Spleen (tissue), 13 donors: ENCODE measurements at places on chromosomes 6 and 20. TPM values are rescaled to one million over a fixed set of nuclear protein-coding genes. Genes with fewer than 3 reads are reported as not detected.

SLC26A8 gene
- 7.8 TPM for total RNA-seq

FAM209B gene
- total RNA-seq = 0.97 TPM

SLC2A10 gene
- total RNA-seq = 2.0 TPM

MUC21 gene
- total RNA-seq = not detected

FGD2 gene
- 253 TPM for total RNA-seq

CNR1 gene
- total RNA-seq = 2.5 TPM

LRRN4 gene
- not detected for total RNA-seq

PIM1 gene
- 176 TPM for total RNA-seq

BHLHE23 gene
- total RNA-seq = not detected

HSPA1L gene
- 3.1 TPM for total RNA-seq

FAM209A gene
- total RNA-seq = 1.4 TPM

CD93 gene
- 103 TPM for total RNA-seq

PTK6 gene
- total RNA-seq = 1.0 TPM

FKBP1C gene
- 1.1 TPM for total RNA-seq

RIPPLY2 gene
- not detected for total RNA-seq

SLC4A11 gene
- total RNA-seq = 0.67 TPM

- H3K27ac ChIP-seq = peak overlapping the region; percentile 70
- no peak for DNase-seq
- H3K36me3 ChIP-seq = no peaks in the 10 kb centered on the region
- no peaks in the 10 kb centered on the region for H3K27me3 ChIP-seq
- H3K4me3 ChIP-seq = peak overlapping the region; percentile 80
- peaks cover 12% of the 10 kb centered on the region for H3K4me1 ChIP-seq
Measured at GRCh38 chr20:44309763-44310663, 989 bp downstream of the FITM2 start.

DNA sequence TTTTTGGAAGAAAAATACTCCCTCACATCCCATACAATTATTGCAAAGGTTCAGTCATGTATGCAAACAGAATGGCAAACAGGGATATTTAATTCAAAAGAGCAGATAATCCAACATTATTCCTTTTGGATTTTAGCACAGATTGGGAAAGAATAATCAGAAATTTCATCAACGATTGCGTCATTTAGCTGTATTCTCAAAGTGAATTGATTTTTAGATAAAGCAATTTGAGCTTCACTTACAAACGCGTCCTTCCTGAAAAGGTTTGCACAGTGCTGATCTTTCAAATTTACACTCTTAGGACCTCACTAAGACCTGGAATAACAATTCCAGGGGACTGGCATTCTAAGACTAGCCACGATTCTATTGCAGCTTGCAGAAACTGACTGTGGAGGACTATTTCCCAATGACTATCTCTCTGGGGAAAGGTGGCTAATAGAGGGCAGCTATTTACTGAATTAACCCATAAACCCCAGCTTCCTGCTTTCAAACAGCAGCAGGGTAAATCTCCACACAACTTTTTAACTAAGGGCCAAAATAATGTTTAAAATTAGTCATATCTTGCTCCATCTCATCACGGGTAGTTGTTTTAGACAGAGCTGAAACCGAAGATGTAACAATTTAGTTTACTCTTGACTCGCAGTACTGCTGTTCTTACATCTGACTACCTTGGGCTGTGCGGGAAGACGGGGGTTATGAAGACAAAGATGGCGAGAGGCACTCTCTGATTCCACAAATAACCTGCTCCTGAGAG lies 131.2 kb upstream of the FAM184A start:
- H3K27ac ChIP-seq = no peak overlapping the region
- H3K36me3 ChIP-seq = peaks cover 2% of the 10 kb centered on the region
- H3K4me1 ChIP-seq = peaks cover 18% of the 10 kb centered on the region
- no peak overlapping the region for H3K4me3 ChIP-seq

GRCh38 chr20:25085756-25086495 lies 4.0 kb upstream of the VSX1 start:
- DNase-seq = no peak
- peaks cover 8% of the 10 kb centered on the region for H3K4me1 ChIP-seq
- peaks cover 54% of the 10 kb centered on the region for H3K27me3 ChIP-seq
- no peak overlapping the region for H3K4me3 ChIP-seq
- H3K27ac ChIP-seq = no peak overlapping the region

GRCh38 chr6:7587631-7588100 lies 2.3 kb upstream of the SNRNP48 start:
- no peak overlapping the region for H3K27ac ChIP-seq
- no peaks in the 10 kb centered on the region for H3K36me3 ChIP-seq
- DNase-seq = no peak
- peaks cover 40% of the 10 kb centered on the region for H3K4me1 ChIP-seq
- no peak overlapping the region for H3K4me3 ChIP-seq

- no peak for DNase-seq
- H3K4me3 ChIP-seq = no peak overlapping the region
Measured at GRCh38 chr6:71404967-71405278, 116.3 kb downstream of the OGFRL1 start.

GRCh38 chr6:108559884-108560462 lies 744 bp upstream of the FOXO3 start:
- DNase-seq = peak; percentile 92
- H3K36me3 ChIP-seq = no peaks in the 10 kb centered on the region
- H3K4me3 ChIP-seq = peak overlapping the region; percentile 83
- H3K4me1 ChIP-seq = peaks cover 47% of the 10 kb centered on the region
- H3K27ac ChIP-seq = peak overlapping the region; percentile 100

- H3K4me3 ChIP-seq = no peak overlapping the region
- H3K4me1 ChIP-seq = no peaks in the 10 kb centered on the region
- no peak for DNase-seq
Measured at GRCh38 chr6:23173234-23173633, 603.9 kb downstream of the HDGFL1 start.

GRCh38 chr6:89048985-89049384 lies 31.6 kb upstream of the PNRC1 start:
- H3K27me3 ChIP-seq = no peaks in the 10 kb centered on the region
- H3K4me3 ChIP-seq = no peak overlapping the region
- DNase-seq = no peak

- H3K4me3 ChIP-seq = no peak overlapping the region
- H3K4me1 ChIP-seq = no peaks in the 10 kb centered on the region
- peaks cover 5% of the 10 kb centered on the region for H3K27me3 ChIP-seq
- H3K27ac ChIP-seq = no peak overlapping the region
Measured at GRCh38 chr20:53304146-53304545, 289.5 kb downstream of the ZNF217 start.

- H3K27me3 ChIP-seq = no peaks in the 10 kb centered on the region
- H3K4me3 ChIP-seq = no peak overlapping the region
- no peak overlapping the region for H3K27ac ChIP-seq
- DNase-seq = no peak
- H3K36me3 ChIP-seq = no peaks in the 10 kb centered on the region
Measured at GRCh38 chr20:52536841-52537400, 345.3 kb upstream of the ZFP64 start.

- H3K4me1 ChIP-seq = peaks cover 7% of the 10 kb centered on the region
- H3K36me3 ChIP-seq = peaks cover 48% of the 10 kb centered on the region
- DNase-seq = no peak
- H3K4me3 ChIP-seq = no peak overlapping the region
Measured at GRCh38 chr20:53565254-53565653, 28.4 kb downstream of the ZNF217 start.

DNA sequence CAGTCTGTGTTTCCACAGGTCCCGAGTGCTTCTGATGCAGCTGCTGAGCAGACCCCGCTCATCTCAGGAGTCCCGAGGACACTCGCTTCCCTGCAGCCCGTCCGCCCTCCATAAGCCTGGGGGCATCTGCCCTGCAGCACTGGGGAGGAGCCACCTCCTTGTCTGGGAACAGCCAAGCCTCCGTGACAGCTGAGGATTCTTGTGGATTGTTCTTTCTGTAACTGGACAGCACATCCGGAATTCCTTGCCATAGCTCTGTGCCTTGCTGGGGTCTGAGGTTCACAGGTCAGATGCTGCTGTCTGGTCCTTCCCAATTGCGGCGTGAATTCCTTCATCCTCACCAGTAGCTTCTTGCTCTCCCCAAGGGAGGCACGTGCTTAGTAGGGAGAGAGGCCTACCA lies 38.4 kb upstream of the FNDC1 start:
- no peak for DNase-seq
- no peak overlapping the region for H3K27ac ChIP-seq
- no peaks in the 10 kb centered on the region for H3K4me1 ChIP-seq

GRCh38 chr6:18444111-18444510 lies 57.0 kb downstream of the RNF144B start:
- no peak for DNase-seq
- H3K27me3 ChIP-seq = no peaks in the 10 kb centered on the region
- H3K4me3 ChIP-seq = no peak overlapping the region

GRCh38 chr20:63667858-63668257 lies 9.7 kb downstream of the RTEL1 start:
- no peaks in the 10 kb centered on the region for H3K27me3 ChIP-seq
- H3K4me3 ChIP-seq = no peak overlapping the region
- H3K4me1 ChIP-seq = no peaks in the 10 kb centered on the region
- peaks cover 4% of the 10 kb centered on the region for H3K36me3 ChIP-seq

GRCh38 chr20:54995553-54995952 lies 520.2 kb downstream of the DOK5 start:
- no peak overlapping the region for H3K4me3 ChIP-seq
- no peaks in the 10 kb centered on the region for H3K4me1 ChIP-seq

DNA sequence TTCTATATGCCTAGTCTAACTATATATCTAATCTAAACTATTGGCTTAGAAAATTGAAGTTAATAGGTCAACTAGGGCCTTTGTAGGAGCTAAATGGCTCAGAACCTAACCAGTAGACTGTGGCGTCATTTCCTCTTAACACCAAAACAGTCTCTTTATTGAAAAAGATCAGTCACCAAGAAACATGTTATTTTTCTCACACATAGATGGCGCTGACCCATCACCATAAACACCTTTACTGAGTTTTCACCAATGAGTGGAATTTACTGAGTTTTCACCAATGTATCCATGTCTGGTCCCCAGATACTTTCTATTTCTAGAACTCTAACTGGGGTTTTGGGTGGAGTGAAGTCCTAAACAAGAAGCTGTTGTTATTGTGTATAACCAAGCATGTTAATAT lies 636.0 kb downstream of the BCKDHB start:
- DNase-seq = no peak
- no peaks in the 10 kb centered on the region for H3K4me1 ChIP-seq
- no peak overlapping the region for H3K4me3 ChIP-seq
- H3K27me3 ChIP-seq = no peaks in the 10 kb centered on the region

GRCh38 chr20:10282979-10283456 lies 64.4 kb downstream of the SNAP25 start:
- no peaks in the 10 kb centered on the region for H3K4me1 ChIP-seq
- no peak for DNase-seq
- H3K27ac ChIP-seq = no peak overlapping the region
- H3K27me3 ChIP-seq = no peaks in the 10 kb centered on the region
- no peak overlapping the region for H3K4me3 ChIP-seq

- H3K4me1 ChIP-seq = peaks cover 2% of the 10 kb centered on the region
- no peak for DNase-seq
- no peaks in the 10 kb centered on the region for H3K27me3 ChIP-seq
Measured at GRCh38 chr6:47420394-47421371, 56.9 kb upstream of the CD2AP start.

GRCh38 chr20:63230800-63231268 lies 4.9 kb upstream of the BIRC7 start:
- DNase-seq = no peak
- H3K27me3 ChIP-seq = no peaks in the 10 kb centered on the region

DNA sequence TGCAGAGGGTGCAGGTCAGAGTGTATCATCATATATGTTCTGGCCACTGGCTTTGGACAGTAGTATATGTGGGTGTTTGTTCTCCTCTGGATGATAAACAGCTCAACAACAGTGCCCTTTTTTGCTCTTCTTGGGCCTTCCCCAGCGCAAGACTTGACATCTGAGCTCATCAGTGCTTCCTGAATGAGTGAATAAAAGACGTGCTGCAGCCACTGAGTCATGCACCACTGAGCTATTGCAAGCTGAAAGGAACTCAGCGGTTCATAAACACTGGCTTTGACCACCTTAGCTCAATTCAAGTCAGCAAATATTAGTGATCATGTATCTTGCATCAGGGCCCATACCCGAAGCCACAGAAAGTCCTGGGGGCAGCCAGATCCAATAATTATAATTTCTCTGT lies 105.3 kb upstream of the KCNG1 start:
- no peak for DNase-seq
- H3K4me1 ChIP-seq = peaks cover 30% of the 10 kb centered on the region
- H3K36me3 ChIP-seq = no peaks in the 10 kb centered on the region
- H3K27me3 ChIP-seq = no peaks in the 10 kb centered on the region
- H3K4me3 ChIP-seq = no peak overlapping the region
- H3K27ac ChIP-seq = no peak overlapping the region

DNA sequence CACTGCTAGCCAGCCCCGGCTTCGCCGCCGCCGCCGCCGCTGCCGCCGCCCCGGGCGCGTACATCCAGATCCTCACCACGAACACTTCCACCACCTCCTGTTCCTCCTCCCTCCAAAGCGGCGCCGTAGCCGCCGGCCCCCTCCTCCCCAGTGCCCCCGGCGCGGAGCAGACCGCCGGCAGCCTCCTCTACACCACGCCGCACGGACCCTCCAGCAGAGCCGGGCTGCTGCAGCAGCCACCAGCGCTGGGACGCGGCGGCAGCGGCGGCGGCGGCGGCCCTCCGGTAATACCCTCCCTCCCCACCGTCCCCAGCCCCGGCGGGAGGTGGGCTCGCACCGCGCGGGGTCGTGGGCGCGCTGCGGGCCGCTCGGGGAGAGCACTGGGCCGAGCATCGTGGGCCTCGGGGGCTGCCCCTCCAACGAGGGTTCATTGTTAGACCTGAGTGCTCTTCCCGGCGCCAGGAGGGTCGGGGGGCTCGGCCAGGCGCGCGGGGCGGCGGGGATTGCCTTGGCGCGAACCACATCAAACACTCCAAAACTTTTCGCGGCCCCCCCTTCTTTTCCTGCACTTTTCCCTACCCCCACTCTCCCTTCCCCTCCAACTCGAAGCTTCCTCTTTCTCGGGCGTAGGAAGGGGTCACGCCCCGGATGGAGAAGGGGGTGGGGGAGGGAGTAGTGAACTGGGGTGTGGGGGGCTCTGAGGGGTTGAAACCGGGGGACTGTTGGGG lies 827 bp downstream of the E2F3 start:
- peak overlapping the region; percentile 96 for H3K27ac ChIP-seq
- peaks cover 8% of the 10 kb centered on the region for H3K36me3 ChIP-seq

DNA sequence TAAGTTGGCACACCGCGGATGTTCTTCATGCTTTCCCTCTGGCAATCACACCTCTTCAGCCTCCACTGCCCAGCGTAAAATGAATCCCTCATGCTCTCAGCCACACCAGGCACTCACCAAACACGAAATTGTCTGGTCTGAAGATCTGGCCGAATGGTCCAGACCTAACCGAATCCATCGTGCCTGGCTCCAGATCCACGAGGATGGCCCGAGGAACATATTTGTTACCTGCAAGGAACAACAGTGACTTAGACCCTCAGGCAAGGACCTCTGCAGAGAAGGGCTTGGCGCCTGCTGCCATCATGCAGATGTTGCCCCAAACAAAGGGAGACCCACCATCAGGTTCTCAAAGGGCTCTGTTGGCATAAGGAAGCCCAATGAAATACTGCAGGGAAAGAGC lies 1.4 kb downstream of the TUBB2B start:
- no peaks in the 10 kb centered on the region for H3K36me3 ChIP-seq
- no peak overlapping the region for H3K27ac ChIP-seq
- H3K27me3 ChIP-seq = peaks cover 52% of the 10 kb centered on the region
- peaks cover 30% of the 10 kb centered on the region for H3K4me1 ChIP-seq

- no peaks in the 10 kb centered on the region for H3K27me3 ChIP-seq
- no peaks in the 10 kb centered on the region for H3K4me1 ChIP-seq
- H3K4me3 ChIP-seq = no peak overlapping the region
- H3K36me3 ChIP-seq = peaks cover 2% of the 10 kb centered on the region
Measured at GRCh38 chr20:47202733-47203667, 153.5 kb downstream of the ZMYND8 start.
